ENCODE measurements at places on chromosomes 1 and 21.

- no peak for DNase-seq
These were observed 46.5 kb downstream of the TP73 start for GRCh38 chr1:3698660-3699408.

DNA sequence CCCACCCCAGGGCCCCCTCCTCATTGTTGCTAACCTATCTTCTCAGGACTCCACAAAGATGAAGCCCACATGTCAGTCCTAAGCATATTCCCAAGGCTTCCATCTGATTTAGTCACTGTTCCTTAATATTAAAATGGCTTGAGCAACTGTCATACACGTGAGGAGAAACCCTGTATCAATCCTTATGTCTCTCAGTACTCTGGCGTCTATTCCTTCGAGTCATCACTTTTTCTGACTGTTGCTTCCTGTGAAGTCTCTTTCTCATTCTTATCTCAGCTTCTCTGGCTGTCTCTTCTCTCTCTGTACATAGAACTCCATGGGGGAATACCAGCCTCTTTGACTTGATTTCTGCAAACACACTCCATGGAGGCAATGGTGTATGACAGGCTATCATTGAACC lies 98.4 kb downstream of the C4BPA start:
- DNase-seq, result no peak

- DNase-seq, result no peak
These were observed 156.8 kb upstream of the KCND3 start for GRCh38 chr1:112146201-112146715.

- DNase-seq, result no peak
These were observed 29.9 kb downstream of the PMVK start for GRCh38 chr1:154906621-154907081.

DNA sequence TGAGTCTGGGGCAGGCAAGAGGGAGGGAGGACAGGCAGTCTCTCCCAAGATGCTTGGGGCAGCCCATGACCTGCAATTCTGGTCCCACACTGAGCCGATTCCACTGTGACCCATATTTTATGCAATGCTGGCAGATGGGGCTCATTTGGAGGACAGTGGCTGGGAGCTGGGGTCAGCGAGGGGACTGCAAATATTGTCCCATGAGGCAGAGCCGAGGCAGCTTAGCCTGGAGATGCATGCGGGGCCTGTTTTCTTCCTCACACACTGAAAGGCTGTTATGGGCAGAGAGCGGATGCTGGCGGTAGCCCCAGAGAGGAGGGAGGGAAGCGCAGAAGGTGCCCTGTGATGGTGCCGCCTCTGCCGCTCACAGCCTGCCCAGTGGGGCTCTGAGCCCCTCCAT lies 128.5 kb upstream of the POU3F1 start:
- no peak for DNase-seq

DNA sequence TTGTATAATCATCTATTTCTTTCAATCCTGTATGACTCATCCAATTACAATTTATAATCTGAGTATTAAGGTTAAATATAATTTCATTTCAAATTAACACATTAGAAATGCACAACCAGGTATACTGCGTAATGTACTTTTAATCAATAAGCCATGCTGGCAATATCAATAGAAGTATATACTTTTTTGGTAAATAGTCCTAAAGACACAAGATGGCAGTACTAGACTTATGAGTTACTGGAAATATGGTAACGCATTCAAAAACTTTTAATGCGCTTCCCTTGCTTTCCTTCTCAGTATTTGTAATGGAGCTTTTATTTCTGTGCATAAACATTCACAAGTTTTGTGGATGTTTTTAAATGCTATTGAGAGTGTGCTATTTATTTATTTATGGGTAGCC lies 1162.0 kb upstream of the TMPRSS15 start:
- DNase-seq, result no peak

GRCh38 chr1:225885336-225885735 lies 3.2 kb upstream of the TMEM63A start:
- DNase-seq, result no peak

DNA sequence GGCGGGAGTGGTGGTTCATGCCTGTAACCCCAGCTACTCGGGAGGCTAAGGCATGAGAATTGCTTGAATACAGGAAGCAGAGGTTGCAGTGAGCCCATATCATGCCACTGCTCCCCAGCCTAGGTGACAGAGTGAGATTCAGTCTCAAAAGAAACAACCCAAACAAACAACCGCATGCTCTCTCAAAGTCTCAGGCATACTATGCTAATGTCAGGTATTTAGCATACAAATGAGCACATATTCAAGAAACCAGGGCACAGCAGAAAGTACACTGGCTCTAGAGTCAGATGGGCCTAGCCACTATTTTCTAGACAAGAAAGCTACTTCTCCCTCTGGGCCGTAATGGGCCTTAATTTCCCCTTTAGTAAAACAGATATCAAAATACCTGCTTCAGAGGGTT lies 55.0 kb downstream of the ELAVL4 start:
- DNase-seq, result no peak

GRCh38 chr1:25810341-25811299 lies 9.1 kb upstream of the MTFR1L start:
- DNase-seq, result no peak

DNA sequence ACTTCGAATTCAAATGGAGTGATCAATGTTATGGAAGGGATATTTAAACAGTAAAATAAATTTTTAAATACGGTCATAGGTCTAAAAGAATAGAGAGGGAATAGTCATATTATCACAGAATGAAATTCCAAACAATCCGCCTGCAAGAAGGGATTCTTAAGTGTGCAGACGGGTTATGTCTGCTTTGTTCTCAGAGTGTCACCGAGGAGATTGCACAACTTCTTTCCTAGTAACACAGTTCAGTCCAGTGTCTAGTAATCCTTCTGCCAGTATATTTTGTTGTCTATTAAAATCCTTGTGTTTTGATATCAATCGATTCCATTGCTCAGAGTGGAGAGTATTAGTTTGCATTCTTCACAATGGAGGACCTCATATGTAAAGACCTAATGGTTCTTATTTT lies 48.4 kb downstream of the LRRC53 start:
- no peak for DNase-seq

DNA sequence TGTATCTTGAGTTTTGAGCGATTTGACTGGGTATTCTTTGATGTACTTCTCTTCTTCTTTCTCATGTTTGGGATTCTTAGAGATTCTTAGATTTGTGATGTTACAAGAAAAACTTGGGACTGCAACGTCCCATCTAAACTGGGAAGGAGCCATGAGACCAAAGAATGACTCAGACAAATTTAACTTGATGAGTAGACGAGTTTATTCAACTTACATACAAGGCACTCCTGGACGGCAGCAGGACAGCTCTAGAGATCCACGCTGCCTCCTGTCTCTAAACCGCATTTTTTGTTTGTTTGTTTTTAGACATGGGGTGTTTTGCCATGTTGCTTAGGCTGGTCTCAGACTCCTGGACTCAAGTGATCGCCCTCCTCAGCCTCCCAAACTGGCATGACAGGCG lies 137.1 kb downstream of the PIK3R3 start:
- DNase-seq, result no peak

- no peak for DNase-seq
These were observed 3.1 kb upstream of the TACSTD2 start for GRCh38 chr1:58580186-58580585.

GRCh38 chr1:244665771-244666217 lies 12.9 kb downstream of the DESI2 start:
- DNase-seq, result no peak

DNA sequence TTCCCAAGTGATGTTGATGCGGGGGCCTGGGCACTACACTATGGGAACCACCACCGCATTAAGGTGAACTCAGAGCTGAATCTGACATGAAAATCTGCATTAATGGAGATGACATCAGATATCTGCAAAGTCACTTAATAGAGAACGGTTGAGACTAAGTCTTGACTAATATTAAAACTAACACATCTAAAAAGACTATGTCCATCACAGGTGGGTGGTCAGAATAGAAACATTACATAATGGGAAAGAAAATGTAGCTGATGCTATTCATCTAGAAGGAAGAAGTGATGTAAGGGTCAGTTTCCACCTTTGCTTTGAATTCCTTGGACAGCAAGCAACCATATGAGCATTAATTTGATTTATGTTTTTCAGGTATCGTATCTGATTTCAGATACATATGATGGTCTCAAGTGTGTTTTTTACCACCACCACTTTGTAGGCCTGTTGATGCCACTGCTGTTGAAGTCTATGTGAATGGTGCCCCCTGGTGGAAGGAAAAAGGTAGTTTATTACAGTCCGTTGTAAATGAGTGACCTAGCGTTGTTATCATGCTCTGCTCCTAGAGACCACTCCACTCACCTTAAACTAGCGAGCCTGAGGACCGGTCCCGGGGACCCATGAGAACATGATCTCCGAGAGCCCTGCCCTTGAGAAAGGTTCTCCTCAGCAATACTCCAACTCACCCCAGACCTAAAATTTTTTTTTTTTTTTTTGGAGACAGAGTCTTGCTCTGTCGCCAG lies 73.5 kb downstream of the BACH1 start:
- no peak for DNase-seq

DNA sequence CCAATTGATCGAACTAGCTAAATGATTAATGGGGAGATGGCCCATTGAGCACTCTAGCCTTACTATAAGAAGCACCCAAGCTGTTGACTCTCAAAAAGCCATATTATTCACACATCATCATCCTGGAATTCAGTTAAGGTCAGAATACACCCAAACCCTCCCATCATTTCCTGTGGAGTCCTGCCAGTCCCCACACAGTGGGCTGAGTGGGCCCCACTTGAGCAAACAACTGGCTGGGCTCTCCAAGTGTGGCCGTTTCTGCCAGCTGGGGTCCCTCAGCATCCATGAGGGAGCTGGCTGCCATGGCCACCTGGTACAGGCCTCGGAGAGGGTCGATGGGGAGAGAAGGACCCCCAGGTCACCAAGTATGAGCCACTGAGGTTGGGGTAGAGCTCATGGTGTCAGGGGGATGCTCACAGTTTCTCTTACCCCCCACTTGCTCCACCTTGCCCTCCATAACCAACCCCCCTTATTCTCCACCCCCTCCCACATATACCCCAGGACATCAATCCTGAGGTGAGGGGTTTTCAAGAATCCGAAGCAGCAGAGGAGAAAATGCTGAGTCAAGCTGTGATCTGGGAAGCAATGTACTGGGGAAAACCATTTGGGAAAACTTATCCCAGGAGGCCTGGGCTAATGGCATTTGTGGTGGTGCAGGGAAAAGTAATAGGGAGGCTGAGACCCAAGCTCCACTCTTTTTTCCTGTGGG lies 60.3 kb downstream of the UBE2T start:
- no peak for DNase-seq

DNA sequence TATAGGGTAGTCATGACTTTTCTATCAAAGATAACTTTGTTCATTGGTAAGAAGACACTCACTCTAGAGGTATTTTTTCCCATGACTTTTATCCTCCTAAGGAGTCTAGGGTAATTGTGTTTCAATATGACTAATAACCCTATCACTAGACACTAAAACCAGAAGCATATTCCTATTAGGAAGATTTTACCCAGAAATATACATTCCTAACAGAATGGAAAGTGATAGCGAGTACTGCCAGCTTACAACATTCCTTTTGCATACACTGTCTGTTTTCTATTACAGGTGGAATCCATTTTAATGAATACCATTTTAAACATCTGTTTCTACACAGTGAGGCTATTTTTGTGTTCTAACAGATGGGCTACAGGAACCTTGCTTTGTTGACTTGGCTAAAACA lies 31.4 kb upstream of the C1orf185 start:
- DNase-seq, result no peak

DNA sequence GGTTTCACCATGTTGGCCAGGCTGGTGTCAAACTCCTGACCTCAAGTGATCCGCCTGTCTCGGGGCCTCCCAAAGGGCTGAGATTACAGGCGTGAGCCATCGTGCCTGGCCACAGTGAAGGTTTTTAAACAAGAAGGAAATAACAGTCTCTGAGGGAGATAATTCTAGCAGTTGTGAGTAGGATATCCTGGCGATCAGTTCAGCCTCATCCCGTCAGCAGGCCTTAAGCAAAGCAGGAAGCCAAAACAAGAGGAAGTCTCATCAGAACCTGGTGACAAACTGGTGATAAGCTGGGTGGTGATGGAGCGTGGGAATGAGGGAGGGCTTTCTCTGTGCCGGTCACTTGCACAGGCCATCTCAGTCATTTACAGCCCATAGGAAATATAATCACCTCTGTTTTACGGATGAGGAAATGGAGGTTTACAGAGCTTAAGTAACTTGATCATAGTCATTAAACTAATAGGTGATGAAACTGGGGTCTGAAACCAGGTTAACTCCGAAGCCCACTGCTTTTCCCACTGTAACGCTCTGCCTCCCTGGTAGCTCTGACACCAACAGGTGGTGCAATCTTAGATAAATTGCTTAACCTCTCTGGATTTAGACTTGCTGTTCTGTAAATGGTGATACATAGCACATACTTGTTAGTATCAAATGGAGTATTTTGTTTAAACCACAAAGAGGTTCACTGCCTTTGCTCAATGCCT lies 40.8 kb upstream of the A3GALT2 start:
- no peak for DNase-seq

GRCh38 chr1:211764701-211765100 lies 65.9 kb downstream of the LPGAT1 start:
- no peak for DNase-seq

GRCh38 chr1:30511563-30511962 lies 211.8 kb downstream of the MATN1 start:
- no peak for DNase-seq

- no peak for DNase-seq
These were observed 10.7 kb upstream of the DMBX1 start for GRCh38 chr1:46478721-46479485.

GRCh38 chr1:107870696-107871095 lies 94.3 kb downstream of the VAV3 start:
- no peak for DNase-seq

DNA sequence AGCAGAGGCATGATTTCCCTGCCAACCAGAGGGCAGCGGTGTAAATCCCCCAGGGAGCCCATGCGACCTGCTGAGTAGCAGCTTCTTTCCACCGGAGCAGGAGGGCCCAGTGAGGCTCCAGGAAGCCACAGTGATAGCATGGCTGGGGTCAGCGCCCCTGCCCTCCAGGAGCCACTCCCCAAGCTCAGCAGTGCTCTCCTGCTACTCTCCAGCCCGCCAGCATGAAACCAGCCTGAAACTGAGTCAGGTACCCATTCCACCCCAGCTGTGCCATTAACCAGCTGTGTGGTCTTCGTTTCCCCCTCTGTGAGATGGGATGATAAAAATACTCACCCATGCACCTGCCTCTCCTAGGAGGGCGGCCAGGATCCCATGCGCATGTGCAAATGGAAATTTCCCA lies 123.8 kb upstream of the TMEM51 start:
- DNase-seq, result no peak

- DNase-seq, result no peak
These were observed 69.2 kb downstream of the MORN1 start for GRCh38 chr1:2322065-2322571.

DNA sequence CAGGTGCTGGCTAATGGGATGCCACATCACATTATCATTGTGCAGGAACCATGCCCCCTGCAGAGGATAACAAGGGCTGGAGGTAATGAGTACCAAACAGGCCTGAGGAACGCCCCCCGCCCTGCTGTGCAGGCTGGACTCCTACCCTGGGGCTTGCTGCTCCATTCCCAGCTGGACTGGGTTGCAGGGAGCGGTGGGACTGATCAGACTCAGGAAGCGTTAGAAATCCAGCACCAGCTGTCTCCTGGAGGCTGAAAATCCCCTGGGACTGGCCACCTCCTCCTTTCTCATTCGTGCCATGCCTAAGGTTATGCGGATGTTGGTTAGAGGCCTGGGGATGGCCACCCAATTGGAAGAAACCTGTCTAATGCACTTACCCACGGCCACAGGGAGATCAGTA lies 36.9 kb upstream of the POU3F1 start:
- DNase-seq, result no peak

- DNase-seq, result no peak
These were observed 404.8 kb downstream of the HLX start for GRCh38 chr1:221284028-221284427.

GRCh38 chr1:1908506-1908791 lies 6.6 kb upstream of the CALML6 start:
- no peak for DNase-seq

GRCh38 chr1:45545553-45546310 lies 4.9 kb upstream of the AKR1A1 start:
- DNase-seq, result no peak

All from cortex of kidney (tissue), 1 donor.